ENCODE measurements at places on chromosomes 2 and 18.

DNA sequence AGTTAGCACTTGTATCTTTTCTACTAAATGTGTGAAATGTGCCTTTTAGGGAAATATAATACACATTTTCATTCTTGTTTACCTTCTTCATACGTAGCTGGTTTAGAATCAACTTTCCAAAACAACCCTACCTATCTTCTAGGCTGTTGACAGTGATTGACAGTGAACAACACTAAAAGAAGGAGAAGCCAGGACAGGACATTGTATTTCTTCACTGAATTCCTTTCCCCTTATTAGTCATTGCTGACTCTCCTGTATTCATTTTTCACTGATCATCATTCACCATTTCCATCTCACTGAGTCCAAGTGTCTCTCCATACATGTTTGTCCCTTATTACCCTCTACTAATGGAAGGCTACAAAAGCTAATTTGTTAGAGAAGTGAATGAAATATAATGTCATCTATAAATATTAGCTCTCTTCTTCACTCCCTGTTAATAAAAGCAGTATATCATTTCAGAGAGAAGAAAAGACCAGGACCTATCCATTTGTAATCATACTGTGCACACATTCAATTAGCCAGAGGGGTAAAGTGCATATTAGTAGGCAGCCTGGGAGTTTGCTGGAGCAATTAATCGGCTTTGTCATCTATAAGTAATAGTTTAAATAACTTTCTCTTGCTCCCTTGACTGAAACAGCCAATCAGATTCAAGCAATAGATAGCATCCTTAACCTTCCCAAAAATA lies 192.5 kb upstream of the FOSL2 start:
- DNase-seq: no peak

GRCh38 chr18:50696436-50696835 lies 123.4 kb downstream of the MRO start:
- DNase-seq: no peak

DNA sequence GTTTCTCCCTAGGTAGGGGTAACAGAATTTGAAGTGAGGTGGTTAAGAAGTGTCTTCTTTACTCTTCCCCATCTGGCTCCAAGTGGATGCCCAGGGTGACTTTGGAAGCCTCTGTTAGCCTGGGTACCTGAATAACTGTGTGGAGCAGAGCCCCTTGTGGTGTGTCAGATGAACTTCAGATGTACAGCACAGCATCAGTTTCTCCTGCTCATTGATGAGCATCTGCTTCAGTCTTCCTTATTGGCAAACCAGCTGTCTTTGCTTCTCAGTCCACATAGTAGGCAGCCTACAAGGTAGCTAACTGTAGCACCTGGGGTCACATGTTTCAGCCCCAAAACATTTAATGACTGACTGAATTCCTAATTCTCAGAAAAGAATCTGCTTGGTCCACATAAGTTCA lies 56.2 kb upstream of the ATP8B1 start:
- no peak for DNase-seq

- DNase-seq: no peak
Measured at GRCh38 chr2:54936766-54937165, 113.5 kb downstream of the RTN4 start.

- DNase-seq: no peak
Measured at GRCh38 chr2:104766683-104767082, 87.2 kb upstream of the POU3F3 start.

DNA sequence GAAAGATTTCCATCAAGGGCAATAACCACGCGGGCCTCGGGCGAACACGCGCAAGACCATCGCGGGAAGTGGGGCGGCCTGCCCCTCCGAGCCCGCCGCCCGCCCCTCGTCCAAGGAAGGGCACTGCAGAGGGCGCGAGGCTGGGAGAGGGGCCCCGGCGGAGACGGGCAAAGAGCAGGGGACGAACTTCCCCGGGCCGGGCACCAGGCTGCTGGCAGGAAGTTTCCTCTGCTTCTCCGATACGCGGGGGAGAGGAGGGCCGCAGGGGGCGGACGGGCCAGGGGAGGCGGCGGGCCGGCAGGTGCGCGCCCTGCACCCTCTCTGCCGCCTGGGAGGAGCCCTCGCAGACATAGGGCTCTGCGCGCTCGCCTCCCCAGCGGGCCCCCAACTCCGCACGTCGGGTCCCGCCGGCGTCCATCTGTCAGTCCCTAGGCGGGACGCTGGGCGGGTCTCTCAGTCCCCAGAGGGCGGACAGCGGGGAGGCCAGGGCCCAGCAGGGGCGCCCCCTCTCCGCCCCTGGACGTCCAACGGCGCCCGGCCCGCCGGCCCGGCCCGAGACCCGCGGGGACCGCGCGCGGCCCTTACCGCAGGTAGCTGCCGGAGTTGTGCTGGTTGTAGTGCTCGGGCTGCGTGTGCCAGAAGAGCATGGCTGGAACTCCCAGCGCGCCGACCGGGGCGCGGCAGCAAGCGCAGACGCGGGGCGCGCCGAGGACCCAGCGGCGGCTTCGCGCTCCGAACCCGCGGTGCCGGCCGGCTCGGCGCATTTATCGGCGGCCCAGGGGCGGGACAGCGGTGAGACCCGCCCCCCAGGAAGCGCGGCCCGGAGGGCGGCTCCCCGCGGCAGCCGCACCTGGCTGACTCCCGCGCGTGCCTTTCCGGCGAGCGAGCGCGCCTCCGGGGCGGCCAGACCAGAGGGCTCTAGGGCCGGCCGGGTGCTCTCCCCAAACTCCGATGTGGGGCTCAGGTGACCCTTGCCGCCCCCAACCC lies at the start of gene TFCP2L1:
TSS of gene TFCP2L1 (minus strand) at position 740 of the 987 bp plus-strand sequence. CDS start at position 647, 93 bp downstream.
- no peak for DNase-seq

GRCh38 chr2:228860601-228861285 lies 410.3 kb downstream of the PID1 start:
- no peak for DNase-seq

- DNase-seq: no peak
Measured at GRCh38 chr18:76052227-76052595, 442.8 kb downstream of the ZNF516 start.

DNA sequence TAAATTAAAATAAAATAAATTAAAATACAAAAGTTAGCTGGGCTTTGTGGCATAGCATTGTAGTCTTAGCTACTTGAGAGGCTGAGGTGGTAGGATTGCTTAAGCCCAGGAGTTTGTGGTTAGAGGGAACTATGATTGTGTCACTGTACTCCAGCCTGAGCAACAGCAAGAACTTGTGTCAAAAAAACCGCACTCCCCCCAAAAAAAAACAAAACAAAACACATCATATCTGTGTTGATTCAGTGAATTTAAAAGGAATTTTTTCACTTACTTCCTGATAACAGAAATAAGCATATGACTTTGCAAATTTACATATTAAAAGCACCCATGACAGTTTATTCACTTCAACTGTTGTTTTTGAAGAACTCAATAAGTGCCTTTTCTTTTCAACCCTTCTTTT lies 68.1 kb upstream of the PELI1 start:
- no peak for DNase-seq

- DNase-seq: no peak
Measured at GRCh38 chr2:237092920-237093781, 7.5 kb downstream of the COPS8 start.

Data from posterior cingulate gyrus (tissue), 11 donors.